Stimulated activated CD4-positive, alpha-beta T cell treated with anti-CD3 and anti-CD28 coated beads, Interleukin-12 subunit alpha, Interleukin-12 subunit beta, amount 100 ng/mL, for 4 hours (primary cell): ENCODE measurements at places on chromosomes 2 and 18.

GRCh38 chr18:10170375-10170774, 256.6 kb downstream of the VAPA start:
- DNase-seq, result no peak

GRCh38 chr2:216546641-216547403, 48.2 kb downstream of the RPL37A start:
- no peak for DNase-seq

- DNase-seq, result peak; percentile 7
These were observed 268.4 kb downstream of the ATAD2B start for GRCh38 chr2:23658466-23658942.

- DNase-seq, result no peak
These were observed 131.0 kb downstream of the BCL2L11 start for GRCh38 chr2:111251711-111252110.

DNA sequence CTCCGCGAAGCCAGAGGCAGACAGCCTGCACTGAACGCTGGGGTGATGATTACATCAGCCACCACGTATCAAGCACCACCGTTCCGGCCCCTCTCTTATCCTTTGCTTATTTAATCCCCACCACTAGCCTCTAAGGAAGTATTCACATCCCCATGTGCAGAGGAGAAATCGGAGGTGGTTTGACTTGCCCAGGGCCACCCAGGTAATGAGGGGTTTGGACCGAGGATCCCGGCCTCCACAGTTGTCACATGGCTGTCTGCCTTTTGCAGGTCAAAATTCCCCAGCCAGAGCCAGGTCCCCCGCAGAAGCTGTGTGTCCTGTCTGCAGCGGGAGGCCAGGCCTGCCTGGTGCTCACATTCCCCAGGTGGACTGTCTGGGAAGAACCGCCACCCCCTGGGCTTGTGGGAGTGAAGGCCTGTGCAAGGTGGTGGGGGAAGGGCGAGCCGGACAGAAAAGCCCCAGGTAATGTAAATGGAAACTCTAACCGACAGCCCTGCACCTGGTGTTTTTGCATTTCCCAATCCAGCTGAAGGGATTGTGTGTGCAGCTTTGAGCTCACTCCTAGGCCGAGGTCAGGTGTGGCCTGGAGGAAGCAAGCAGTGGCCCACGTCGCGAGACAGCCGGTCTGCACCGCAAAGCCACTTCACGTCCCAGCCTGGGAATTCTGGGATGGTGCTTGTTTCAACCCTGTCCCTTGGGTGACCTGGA, 108.5 kb upstream of the ID2 start:
- no peak for DNase-seq

DNA sequence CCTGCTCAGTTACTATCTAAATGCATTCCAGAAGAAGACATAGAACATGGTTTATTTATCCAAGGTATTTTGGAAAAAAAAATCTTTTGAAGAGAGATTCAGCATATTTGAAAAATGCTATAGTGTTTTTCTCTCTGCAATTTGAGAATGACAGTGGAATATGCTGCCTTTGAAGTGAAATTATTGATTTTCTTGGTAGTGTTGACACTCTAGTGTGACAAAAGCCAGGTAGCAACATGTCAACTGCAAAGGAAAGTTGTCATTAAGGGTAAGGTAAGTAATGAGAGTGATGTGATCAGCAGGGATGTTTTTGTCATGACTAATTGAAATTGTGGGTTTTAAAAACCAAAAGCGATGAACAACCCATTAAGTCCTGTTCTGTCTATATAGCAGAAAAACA, 1387.1 kb upstream of the TMEFF2 start:
- DNase-seq, result no peak

GRCh38 chr2:150387586-150388288, 99.7 kb downstream of the RND3 start:
- no peak for DNase-seq

- no peak for DNase-seq
These were observed 38.4 kb upstream of the GAREM1 start for GRCh38 chr18:32509111-32509510.

GRCh38 chr18:72544092-72544886, at the start of gene CBLN2:
Gene CBLN2 (minus strand): TSS chr18:72544342. CDS start chr18:72542160, 2,182 bp downstream.
- DNase-seq, result peak; percentile 14

DNA sequence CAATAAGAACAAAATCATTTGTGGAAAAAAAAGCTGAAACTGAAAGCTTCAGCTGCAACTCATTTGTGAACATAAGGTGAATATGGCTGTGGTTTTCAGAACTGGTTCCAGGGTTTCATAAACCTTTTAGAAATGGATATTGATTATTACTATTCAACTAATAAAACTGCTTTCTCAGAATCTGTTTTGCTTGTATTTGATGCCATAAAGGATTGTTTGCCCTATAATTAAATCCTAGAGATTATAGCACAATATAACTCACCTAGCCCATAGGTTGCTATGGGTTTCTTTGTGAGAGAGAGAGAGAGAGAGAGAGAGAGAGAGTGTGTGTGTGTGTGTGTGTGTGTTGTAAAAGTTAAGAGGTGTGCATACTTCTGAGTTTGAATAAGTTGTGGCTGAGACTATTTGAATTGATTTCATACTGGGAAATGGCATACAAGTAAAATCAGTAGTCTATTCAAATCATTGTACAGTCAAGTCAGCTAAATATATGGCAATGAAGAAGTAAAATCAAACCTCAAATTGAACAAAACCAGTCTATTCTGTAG, 339.2 kb downstream of the ARHGAP15 start:
- DNase-seq, result no peak

DNA sequence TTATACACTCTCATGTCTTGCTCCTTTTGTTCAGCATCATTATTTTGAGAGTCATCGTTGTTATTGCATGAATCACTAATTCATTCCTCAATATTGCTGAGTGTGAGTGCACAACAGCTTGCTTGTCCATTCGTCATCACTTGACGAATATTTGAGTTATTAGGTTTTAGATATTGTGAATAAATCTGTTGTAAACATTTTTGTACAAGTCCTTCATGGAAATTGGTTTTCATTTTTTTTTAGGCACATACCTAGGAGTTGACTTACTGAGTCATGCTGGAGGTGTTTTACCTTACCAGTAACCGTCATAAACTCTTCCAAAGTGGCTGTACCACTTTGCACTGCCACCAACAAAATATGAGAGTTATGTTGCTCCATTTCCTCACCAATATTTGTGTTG, 84.2 kb upstream of the NCK2 start:
- no peak for DNase-seq

GRCh38 chr2:101770726-101771125, 73.2 kb downstream of the MAP4K4 start:
- no peak for DNase-seq

DNA sequence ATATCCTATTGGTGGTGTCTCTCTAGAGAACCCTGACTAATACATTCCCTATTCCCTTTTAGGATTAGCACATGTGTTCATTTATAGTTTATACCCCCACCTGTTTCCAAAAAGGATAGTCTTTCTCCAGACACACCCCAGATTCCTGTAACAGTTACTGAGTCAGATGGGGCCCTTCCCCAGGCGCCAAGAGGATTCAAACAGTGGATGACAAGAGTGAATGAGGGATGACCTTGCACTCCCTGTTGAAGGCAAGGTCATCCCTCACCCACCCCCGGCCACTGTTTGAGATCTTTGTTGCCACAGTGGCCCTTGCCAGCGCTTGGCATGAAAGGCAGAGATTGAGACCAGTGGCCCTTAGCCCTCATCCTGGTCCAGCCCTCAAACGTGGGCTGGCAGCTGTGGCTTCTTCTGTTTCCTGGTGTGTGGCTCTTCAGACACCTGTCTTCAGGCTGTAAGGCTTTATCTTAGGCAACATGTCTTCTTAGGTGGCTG, 15.3 kb upstream of the REEP1 start:
- DNase-seq, result no peak

GRCh38 chr2:51013079-51013932, 18.6 kb downstream of the NRXN1 start:
- DNase-seq, result no peak

- peak; percentile 55 for DNase-seq
These were observed 18.7 kb downstream of the ORC2 start for GRCh38 chr2:200944467-200945394.

GRCh38 chr2:16365366-16365765, 300.3 kb downstream of the CYRIA start:
- DNase-seq, result no peak

GRCh38 chr18:60543646-60544045, 171.1 kb upstream of the MC4R start:
- no peak for DNase-seq

- no peak for DNase-seq
These were observed 114.6 kb downstream of the BAZ2B start for GRCh38 chr2:159501743-159502142.

GRCh38 chr18:39693359-39693758, 2127.8 kb upstream of the CELF4 start:
- no peak for DNase-seq

DNA sequence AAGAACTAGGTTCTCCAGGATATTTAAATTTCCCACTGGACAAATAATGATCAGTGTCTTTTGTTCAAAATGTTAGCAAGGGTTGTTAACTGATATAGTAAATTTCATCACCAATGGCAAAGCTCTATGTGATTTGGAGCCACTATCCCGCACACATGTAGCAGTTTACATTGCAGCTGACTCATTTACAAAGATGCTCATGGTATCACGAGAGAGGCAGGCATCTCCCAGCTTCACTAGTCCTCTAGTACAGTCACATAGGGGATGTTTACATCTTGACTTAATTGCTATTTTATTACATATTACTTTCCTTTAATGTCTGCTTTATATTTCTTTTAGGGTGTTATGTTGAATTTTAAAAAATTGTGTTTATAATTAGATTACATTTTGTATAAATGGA, 30.7 kb downstream of the KCNE4 start:
- DNase-seq, result no peak

DNA sequence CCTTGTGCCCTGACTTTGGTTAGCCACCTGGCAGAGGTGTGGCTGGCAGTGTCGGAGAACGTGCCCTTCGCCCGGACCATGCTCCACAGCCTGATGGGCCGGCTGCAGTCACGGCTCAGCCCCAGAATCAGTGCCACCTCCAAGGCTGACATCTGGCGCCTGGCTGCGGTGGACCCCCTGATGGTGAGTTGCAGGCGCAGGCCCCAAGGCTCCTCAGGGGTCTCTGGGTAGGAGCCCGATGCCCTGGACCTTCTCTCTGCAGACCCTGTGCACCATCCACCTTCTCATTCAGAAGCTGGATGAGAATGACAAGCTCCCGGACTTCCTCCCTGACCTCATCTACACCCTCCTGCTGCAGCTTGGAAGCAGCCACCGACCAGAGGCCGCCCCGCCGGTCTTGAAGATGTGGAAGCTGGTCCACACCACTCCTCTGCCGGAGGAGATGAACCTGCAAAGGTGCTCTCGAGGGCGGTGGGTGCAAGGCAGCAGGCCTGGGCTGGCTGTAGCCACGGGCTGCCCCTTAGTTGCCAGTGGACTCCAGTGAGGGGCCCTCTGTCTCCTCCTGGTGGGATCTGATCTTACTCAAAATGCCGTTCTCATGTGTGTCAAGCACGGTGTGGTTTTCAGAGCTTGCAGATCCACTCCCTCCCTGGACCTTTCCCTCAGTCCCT, 32.1 kb downstream of the HJURP start:
- DNase-seq, result no peak

DNA sequence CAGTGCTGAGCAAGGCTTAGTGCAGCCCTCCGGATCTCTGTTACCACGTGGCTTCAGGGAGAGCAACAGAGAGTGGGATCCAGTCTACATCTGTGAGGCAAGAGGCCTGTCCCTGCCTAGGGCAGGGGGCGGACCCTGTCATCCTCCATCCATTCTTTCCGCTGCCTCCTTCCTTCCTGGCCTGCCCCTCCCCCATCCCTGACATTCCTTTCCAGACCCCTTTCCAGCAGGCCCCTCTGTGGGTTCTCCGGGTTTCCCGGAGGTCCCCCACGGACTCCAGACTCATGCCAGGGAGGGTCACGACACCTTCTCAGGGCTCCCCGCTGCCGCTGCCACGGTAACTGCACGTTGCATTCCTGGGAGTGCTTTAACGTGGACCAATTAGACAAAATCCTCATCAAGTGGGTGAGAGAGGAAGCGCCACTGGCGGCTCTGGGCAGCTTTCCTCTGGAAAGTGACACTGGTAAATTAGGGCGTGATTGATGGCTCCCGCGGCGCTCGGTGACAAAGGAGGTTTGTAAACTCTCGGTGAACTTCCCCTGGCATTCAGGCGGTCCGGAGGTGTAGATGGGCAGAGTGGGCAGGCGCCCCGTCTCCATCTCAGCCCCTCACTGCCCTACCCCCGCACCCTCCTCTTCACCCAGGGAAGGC, 11.4 kb downstream of the ATOH8 start:
- no peak for DNase-seq

DNA sequence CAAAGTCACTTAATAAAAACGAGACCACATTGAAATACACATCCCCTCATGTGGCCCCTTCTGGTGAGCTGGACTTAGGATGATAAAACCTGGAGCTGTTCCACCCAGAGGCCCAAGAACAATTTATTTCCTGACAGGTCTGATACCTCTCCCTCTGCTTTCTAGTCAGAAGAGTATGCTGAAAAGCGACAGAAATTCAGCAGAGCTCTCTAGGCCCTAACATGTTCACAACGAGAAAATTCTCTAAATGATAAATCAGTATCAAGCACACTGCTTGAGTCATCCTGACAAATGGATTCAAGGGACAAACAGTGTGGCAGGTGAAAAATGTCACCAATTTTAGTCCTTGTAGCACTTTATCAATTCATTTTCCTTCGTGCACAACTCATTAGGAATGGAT, 233.5 kb downstream of the PID1 start:
- no peak for DNase-seq

- no peak for DNase-seq
These were observed 31.1 kb upstream of the STK39 start for GRCh38 chr2:168278424-168278888.

DNA sequence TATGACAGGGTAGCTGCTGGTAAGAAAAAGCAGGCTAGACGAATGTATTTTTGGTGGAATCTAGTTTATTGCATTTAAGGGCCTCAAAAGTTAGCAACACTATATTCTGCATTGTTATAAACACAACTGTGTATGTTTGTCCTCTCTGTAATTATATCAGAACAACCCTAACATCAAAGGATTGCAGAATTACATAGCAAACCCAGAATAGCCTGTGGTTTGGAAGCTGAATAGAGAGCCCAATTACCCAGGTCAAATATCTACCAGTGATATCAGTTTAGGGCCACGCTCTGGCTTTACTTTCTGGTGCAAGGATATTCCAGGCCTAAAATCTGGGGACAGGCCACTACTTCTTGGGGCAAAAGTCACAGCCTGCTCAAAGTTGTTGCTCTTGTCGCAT, 25.1 kb upstream of the MRO start:
- DNase-seq, result no peak

GRCh38 chr2:205984381-205984780, 101.6 kb downstream of the INO80D start:
- no peak for DNase-seq

- peak; percentile 11 for DNase-seq
These were observed 26.3 kb upstream of the CASP8 start for GRCh38 chr2:201233812-201234662.

- no peak for DNase-seq
These were observed 95.0 kb downstream of the MAPRE2 start for GRCh38 chr18:35136248-35136647.

- DNase-seq, result no peak
These were observed 12.1 kb upstream of the GAL3ST2 start for GRCh38 chr2:241764275-241765241.

- DNase-seq, result no peak
These were observed 70.9 kb downstream of the SUCLG1 start for GRCh38 chr2:84388133-84388532.
